ENCODE measurements at places on chromosomes 1 and 21.

- DNase-seq = no peak
Observed at GRCh38 chr1:246390855-246391254, 116.2 kb downstream of the SMYD3 start.

DNA sequence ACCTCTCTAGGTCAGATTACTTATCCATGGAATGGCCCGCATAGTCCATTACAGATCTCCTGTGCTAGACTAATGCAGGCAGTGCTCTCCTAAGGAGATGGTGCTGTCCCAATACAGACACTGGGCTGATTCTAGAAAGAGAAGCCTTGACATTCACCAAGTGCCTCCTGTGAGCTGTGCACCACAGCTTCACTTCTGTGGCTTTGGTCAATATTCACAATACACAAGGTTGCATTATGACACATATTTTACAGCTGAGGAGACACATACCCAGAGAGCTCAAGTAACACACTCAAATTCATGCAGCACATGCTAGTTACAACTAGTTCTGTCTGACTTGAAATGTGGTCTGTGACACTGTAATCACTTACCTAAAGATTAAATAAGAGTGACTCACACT lies 59.4 kb upstream of the LRRC8B start:
- no peak for DNase-seq

DNA sequence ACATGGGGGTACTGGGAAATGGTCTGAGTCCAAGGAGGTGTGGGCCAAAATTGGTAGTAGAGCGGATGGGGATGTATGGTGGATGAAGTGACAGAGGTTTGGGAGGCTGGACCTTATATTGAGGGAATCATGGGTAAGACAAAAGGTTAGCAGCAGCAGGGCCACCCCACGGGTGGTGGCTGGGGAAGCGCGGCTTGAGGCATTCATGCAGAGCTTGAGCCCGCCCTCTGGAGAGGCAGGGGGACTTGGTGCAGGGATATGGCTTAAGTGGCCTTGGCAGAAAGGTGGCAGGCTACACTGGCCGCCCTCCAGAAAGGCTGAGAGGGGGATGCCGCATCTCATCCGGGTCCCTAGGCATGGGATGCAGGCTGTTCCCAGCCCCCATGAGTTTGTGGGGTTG lies 31.5 kb downstream of the HMGB4 start:
- DNase-seq = no peak

GRCh38 chr1:221965252-221965651 lies 223.4 kb upstream of the DUSP10 start:
- DNase-seq = no peak

DNA sequence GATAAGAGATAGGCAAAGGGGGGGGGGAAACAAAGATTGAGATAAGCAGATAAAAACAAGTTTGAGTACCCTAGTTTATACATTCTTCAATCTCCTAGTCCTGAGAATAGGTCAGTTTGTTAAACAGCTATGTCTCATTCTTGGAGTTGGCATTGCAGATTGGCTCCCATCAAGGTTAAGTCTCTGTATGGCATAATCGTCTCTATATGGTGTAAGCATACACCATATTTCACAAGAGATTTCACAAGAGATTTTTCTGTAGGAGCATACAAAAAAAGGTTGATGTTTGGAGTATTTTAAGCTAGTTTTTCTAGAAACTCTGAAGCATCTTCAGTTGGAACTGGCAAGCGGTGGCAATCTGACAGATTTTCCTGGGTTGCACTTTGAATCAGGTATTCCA lies 35.8 kb downstream of the NCAM2 start:
- no peak for DNase-seq

DNA sequence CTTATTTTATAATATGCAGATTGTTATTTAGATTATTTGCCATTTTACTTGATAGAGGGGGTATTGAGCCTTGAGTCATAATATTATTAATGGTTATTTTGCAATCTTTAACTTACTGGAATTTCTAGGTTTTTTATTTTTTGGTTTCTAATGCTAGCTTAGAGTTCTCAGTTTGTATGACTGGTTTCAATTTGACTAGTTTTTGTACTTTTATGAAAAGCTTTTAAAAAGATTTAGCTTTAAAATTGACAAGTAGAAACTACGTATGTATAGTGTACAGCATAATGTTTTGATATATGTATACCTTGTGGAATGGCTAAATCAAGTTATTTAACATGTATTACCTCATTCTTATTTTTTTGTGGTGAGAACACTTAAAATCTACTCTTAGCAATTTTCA lies 41.5 kb downstream of the CEP350 start:
- no peak for DNase-seq

DNA sequence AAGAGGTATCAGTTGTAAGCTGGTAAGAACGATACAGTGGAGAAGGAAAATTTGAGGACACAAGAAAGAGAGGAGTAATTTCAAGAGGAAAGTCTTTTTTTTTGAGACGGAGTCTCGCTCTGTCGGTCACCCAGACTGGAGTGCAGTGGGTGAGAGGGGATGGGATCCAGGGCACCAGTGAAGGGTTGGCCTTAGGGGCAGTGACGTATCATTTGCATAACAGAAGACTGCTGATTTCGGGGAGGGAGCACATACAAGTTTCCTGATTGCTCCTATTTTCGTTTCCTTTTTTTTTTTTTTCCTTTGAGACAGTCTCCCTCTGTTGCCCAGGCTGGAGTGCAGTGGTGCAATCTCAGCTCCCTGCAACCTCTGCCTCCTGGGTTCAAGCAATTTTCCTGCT lies 4.2 kb downstream of the S100A13 start:
- no peak for DNase-seq

- no peak for DNase-seq
Observed at GRCh38 chr1:172960454-172961208, 90.1 kb downstream of the TNFSF18 start.

GRCh38 chr1:8878448-8878697 lies at the start of gene ENO1:
Gene ENO1 (minus strand): TSS chr1:8878686. CDS start chr1:8874908, 3,778 bp downstream.
- no peak for DNase-seq

DNA sequence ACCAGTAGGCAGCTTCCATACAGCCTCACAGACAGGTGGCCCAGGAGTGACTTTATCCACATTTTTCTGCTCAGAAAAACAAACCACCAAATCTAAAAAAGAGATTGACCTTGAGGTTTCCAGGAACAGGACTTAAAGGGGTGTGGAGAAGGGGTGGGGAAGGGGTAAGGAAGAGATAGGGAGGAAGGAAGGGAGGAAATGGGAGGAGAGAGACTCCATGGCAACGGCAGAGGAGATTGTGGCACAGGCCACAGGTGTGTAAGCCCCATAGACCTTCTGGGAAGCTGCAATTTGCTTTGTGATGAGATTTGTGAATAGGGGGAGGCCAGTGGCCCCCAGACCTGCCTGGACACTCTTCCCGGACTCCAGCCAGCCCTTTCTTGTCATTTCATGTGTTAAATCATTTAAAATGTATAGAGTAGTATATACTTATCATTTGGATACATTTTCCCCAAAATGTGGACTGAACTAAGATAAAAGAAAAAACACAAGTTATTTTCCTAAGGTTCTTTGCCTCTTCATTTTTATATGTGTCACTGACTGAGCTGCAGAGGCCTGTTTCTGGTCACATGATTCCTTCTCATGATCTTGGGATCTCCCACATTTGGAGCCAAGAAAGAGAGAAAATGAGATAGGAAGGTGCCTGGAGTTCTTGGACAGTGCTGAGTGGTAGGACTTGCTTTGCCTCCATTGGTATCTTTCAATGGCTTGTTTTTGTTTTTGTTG lies 55.5 kb downstream of the CLIC6 start:
- no peak for DNase-seq

GRCh38 chr1:12001249-12001917 lies 17.9 kb upstream of the MIIP start:
- no peak for DNase-seq

DNA sequence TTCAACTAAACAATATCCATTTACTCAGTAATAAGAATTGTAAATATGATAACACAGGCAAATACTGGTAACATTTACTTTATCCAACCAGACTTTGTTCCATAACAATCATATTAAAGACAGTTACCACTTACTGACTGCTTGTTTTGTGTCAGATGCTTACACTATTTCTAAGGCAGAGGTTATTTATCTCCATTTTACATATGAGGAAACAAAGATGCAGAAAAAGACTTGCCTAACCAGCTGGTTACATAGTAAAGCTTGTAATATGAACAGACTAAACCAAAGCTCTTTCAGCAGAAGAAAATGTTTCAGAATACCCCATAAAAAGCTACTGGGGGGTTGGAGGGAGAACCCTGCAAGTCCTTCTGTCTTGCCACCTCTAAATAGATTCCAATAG lies 180.1 kb downstream of the EIF4G3 start:
- no peak for DNase-seq

GRCh38 chr1:243253926-243254232 lies 1.2 kb downstream of the CEP170 start:
- DNase-seq = no peak

GRCh38 chr1:103326595-103326994 lies 198.9 kb upstream of the RNPC3 start:
- no peak for DNase-seq

- no peak for DNase-seq
Observed at GRCh38 chr1:36085126-36085525, 1.2 kb downstream of the TEKT2 start.

DNA sequence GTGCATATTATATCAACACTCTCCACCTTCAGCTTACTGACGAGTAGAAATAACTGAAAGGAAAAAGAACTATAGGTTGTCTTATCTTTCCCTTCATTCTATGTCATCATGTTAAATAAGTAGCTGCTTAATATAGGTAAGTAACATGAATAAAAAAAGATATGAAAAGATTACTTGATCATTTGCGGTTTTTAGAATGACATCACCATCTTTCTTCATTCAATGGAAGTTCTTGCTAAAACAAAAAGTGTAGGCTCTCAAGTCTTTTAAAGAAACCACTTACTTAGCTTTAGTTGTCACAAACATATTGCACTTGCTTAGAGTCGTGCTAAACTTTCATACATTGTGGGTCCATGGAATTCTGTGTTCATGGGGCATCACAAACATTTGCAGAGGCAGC lies 331.1 kb upstream of the DEPDC1 start:
- DNase-seq = no peak

GRCh38 chr1:36847761-36848160 lies 186.6 kb downstream of the GRIK3 start:
- DNase-seq = no peak

DNA sequence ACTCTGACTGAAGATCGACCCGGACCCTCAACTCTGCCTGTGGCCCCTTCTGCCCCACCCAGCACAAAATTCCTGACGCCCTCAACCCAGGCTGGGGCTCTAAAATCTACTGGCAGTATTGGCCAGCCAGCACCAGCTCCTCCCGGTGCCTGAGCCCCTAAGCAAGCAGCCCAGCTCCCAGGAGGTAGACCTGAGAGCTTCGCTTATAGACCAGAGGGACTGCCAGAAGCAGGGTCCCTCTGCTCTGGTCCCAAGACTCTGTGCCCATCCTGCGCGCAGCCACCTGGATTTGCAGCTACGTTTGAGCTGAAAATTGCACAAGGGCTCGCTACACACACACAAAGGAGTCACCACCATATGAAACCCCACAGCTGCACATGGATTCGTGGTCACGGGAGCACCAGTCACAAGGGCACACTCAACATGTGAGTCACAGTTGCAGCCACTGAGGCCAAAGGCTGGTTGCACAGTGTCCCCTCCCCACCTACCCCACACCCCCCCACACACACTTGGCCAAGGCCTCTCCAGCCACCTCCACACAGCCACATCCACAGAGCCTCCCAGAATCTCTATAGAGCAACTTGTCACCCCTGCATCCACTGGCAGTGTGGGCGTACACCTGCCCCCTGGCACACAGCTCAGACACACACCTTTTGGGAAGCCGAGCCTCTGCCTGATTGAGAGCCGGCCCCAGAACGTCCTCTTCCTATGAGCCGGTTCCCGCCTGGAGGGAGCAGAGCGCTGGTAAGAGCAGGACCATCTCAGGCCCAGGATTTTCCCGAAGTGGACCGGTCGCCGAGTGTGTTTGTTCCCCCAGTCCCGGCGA lies 1.1 kb upstream of the DMBX1 start:
- no peak for DNase-seq

DNA sequence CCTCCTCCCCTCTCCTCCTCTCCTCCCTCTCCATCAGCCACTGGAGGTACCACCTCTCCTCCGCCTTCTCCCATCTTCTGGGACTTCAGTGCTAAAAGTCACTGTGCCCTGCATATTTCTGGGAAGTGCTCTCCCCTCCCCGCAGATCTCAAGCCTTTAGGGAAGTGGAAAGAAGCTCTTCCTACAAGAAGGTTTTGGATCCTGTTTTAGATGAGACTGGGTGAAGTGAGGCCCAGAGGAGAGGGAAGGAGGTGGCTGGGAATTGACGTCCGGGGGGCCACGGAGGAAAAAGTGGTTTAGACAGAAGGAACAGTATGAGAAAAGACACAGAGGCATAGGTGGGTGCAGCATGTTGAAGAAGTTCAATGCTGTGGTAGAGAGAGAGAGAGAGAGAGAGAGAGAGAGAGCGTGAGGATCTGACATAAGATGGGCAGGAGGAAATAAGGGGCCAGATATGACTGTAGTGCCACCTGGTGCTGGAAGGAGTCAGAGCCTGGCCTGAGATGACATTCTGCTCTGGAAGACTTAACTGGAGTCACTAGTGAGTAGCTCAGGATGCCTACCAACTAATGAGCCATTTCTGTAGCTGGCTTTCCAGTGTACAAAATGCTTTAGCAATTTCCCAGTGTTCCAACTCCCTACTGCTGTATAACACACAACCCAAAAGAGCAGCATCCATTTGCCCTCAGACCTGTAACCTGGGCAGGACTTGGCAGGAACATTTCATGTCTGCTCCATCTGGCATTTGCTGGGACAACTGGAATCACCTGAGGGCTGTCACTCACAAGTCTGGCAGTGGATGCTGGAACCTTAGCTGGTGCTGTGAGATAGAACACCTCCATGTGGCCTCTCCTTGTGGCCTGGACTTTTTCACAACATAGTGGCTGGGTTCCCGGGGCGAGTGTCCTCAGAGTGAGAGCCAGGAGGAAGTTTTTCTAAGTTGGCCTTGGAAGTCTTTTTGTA lies 16.6 kb upstream of the ZSCAN20 start:
- DNase-seq = no peak

DNA sequence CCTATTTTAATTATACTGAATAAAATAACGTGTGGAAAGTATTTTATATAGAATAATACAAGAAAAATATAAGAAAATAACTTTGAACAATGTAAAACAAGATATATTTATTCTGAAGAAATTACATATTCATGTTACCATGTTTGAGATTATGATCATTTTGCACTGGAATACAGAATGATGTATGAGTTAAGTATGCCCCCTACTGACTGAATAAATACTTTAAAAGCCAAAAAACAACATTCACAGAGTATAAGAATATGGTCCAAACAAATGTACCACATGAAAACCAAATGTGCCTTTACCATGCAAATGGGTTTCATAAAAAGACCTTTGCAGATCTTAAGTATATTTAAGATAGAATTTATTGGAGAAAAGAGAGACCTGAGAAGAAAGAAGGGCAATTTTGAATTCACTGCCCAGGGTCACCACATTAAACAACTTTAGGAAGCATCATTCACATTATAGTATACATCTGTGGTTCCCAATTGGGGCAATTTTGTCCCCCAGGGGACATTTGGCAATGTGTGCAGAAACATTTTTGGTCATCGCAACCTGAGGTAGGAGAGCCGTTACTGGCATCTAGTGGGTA lies 136.6 kb upstream of the GFI1 start:
- no peak for DNase-seq

All from vagina (tissue), 2 donors.